ENCODE measurements at places on chromosomes 16 and 17.

- DNase-seq = no peak
Observed at GRCh38 chr17:76137351-76138233, 3.5 kb downstream of the FOXJ1 start.

DNA sequence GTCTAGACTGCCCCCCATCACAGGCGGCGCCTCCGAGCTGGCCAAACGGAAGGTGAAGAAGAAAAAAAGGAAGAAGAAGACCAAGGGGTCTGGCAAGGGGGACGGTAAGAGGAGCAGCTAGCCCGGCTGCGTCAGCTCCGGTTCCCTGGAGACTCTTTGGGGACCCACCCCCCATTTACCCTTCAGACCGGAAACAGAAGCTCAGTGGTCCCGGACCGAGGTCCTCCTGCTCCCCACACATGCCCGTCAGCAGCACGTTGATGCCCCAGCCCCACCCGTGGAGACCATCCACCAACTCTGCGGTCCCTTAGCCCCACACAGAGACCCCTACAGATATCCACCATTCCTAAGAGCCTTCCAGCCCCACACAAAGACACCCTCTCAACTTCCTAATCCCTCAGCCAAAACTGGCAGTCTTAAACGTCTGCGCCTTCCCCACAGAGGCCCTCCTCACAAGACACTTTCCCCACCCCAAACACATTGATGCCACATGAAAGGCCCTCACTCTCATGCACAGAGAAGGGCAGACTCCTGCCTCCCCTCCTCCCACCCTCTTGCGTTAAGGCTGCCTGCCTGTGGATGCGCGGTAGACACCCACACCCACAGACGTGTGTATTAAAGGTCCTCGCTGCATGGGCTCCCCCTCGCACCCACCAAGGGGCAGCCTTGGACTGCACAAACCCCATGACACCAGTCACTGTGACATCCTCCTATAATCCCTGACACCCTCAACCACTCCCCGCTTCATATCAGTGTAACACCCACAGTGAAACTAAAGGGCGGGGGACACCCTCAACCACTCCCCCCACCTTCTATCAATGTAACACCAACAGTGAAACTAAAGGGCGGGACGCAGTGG is 58.2 kb upstream of the RPH3AL start:
- peak; percentile 56 for DNase-seq

GRCh38 chr17:29120433-29120832 is 59.8 kb downstream of the MYO18A start:
- no peak for DNase-seq

DNA sequence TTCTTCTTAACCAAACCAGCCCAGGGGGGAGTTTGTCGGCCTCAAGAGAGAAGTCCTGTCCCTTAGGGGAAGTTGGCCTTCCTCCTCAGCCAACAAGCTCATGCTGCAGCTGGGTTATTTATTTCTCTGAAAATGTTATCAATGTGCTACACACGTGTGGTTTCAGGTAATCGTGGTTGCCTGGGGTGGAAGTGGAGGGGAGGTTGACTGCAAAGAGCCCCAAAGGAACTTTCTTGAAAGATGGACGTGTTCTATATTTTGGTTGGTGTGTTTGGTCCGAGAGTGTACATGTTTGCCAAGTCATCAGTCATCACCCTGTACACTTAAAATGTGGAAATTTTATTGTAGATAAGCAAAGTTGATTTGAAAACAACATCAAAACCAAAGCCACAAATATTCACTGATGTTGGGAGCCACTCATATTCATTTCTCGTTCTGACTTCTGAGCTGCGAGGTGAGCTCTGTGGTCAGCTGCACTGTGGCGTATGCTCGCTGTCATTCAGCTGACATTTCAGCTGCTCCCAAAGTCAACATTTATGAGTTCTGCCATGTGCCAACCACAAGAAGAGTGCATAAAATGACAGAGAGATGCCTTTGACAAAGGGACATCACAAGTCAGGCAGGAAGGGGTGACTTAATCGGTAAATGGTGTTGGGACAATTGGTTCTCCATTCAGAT is 26.5 kb upstream of the ADGRG1 start:
- DNase-seq = peak; percentile 82

DNA sequence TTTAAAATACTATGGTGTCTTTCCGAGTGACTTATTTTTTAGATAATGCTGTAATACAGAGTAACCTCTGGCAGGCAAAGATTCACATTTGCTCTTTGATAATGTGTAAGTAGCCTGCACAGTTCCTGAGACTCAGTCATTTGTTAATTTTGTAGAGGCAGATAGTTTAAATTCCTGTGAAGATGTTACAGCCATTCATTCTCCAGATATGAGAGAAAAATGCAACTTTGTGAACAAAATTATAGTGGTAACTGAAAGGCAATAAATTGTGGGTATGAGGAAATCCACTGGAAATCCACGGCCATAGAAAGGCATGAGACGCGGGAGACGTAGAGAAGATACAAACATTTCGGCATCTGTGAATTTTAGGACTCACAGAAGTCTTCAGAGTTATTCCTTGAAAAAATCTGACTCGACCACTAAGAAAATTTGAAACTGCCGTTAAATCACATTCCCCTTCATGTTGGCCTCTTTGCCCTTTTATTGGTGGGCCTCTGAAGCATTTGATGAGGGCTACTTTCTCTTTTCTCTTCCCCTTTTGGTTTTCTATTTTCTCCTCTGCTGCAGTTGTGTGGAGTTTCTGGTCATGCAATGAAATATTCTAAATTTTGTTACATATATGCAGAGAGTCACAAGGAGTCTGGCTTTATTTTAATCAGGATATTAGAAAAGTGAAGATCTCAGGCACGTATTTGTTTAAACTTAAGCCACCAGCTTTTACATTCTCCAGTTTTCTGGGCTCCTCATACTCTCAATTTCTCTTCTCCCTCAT is 18.8 kb downstream of the HS3ST3A1 start:
- DNase-seq = no peak

GRCh38 chr16:2692948-2693651 is 10.8 kb downstream of the KCTD5 start:
- no peak for DNase-seq
